ENCODE measurements at places on chromosomes 2 and 18. TPM values are rescaled to one million over a fixed set of nuclear protein-coding genes. Genes with fewer than 3 reads are reported as not detected.

- no peak for DNase-seq
Measured at GRCh38 chr18:7817575-7818230, 250.6 kb downstream of the PTPRM start.

DNA sequence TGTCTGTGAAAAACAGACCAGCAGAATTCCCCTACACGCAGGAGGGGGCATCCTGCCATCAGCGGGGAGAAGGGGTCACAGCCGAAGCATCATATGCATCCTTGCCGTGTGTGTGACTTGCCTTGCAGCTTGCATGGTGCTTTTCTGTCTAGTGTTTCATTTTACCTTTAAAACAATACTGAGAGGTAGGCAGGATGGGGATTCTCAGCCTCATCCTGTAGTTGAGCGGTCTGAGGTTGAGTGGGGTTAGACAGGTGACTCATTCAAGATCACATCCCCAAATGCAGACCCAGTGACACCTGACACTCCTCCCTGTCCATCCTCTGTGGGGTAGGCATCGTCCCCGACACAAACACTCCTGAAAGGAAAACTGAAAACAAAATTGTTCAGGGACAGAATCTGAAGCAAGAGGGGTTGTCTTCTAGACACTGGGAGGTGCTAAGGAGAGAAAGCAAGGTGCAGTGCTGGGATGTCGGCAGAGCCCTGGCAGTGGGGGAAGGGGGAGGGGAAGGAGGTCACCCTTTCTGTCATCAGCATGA lies 7.9 kb downstream of the ARL4C start:
- no peak for DNase-seq

GRCh38 chr2:18425210-18425703 lies 135.2 kb downstream of the RDH14 start:
- DNase-seq = no peak

DNA sequence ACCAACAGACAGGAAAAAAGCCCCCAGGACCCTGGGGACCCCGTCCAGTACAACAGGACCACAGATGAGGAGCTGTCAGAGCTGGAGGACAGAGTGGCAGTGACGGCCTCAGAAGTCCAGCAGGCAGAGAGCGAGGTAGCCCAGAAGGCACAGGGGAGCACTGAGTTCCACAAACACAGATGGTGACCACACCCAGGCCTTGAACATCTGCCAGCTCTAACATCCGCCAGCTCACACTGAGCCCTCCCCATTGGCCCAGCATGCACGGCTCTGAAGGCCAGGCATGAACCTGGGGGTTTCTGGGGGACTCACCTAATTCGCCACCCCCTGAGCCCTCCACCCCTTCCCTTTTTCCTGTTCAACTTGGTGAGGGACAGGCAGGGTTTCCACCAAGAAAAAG lies 25.6 kb upstream of the PRLH start:
- no peak for DNase-seq

Gene KRTCAP3
- not detected for total RNA-seq

DNA sequence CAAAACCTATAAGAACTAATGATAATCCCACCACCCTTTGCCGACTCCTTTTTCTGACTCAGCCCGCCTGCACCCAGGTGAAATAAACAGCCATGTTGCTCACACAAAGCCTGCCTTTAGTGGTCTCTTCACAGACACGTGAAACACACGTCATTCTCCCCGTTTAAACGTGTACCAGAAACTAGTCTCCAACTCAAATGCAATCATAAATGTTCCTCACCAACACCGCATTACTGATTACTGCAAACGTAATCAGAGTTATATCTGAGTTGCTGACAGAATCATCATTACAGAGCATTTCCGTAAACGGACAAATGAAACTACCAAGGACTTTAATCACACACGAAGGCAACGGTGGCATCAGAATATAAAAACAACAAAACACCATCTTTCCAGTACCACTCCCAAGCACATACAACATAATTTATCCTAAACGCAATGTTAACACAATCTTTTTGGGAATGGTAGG lies 1.9 kb downstream of the CLK1 start:
- peak; percentile 71 for DNase-seq

DNA sequence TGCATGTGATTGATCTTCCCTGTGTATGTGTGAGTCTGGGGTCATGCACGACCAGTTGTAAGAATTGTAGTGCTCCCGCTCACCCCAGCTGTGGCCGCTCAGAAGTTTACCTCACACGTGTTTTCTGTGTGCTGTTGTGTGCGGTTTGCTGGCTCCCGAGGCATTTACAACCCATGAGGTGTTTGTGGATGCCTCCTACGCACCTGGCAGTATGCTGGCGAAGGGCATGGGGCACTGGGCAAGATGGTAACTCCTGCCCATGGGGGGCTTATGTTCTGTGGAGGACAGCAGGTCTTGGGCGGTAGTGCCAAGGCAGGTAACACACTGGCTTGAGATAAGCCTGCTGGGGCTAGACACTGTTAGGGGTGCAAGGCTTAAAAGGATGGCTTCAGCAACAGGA lies 102.6 kb upstream of the HS6ST1 start:
- no peak for DNase-seq

DNA sequence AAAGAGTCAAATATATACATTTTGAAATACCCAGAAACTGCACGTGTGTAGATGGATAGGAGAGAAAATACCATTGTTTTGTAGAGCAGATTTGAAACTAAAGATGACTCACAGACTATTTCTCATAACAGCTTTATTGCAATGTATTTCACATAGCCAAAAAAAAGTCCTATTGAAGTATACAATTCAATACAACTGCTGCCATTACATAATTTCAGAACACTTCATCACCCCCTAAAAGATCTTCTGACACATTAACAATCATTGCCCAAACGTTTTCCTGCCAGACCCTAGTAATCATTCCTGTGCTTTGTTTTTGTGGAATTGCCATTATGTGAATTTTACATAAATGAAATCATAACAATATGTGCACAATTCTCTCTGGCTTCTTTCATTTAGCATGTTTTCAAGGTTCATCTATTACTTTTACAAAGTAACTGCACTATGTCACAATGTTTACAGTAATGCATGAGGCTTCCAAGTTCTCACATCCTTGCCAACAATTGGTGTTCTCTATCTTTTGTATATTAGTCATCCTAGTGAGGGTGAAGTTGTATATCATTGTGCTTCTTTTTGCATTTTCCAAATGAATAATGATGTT lies 378.6 kb upstream of the CWC22 start:
- no peak for DNase-seq

DNA sequence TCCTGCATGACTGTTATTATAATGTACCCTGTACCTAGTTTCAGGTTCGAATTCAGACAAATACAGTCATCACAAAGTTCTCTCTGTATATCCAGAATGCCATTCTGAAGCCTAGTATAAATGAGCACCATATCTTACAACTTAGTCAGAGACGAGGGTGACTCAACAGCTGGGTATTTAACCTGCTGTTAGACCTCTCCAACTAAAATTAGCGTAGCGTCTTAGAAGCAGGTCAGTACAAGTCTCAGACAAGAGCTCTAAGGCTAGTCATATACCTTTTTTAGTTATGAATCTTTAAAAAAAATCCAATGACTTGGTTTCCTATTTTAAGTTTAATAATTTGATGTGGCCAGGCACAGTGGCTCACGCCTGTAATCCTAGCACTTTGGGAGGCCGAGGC lies 74.1 kb downstream of the CABYR start:
- DNase-seq = peak; percentile 62

- DNase-seq = no peak
Measured at GRCh38 chr2:73931531-73932500, 5.1 kb downstream of the DGUOK start.

- no peak for DNase-seq
Measured at GRCh38 chr2:205642599-205643356, 39.5 kb upstream of the NRP2 start.

GRCh38 chr2:105460048-105460732 lies 61.3 kb upstream of the FHL2 start:
- DNase-seq = no peak

Gene PROM2
- total RNA-seq = 0.43 TPM

DNA sequence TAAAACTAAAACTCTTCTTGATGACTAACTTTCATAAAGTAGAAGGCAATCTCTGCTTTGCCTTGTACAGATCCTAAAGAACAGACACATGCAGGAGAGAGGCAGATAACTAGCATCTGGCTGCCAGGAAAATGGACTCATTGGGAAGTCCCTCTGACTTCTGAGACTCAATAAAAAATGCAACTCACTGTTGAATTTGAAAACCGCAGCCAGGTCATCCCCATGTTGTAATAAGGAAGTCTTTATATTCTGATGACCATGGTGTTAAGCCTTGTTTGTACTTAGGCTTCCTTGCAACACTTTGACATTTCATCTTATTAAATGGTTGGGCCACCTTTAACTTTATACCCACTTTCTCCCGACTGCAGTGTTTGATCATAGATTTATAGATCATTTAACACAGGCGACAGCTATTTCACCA lies 375.1 kb upstream of the KCNH7 start:
- DNase-seq = peak; percentile 79

GRCh38 chr2:77977471-77978063 lies 455.4 kb upstream of the LRRTM4 start:
- no peak for DNase-seq

Data from Caki2 (cell line).